Islet precursor cell (in vitro differentiated cells): ENCODE measurements at places on chromosomes 1 and 21.

- DNase-seq = no peak
Observed at GRCh38 chr1:209490013-209490412, 93.5 kb upstream of the CAMK1G start.

- DNase-seq = peak; percentile 57
Observed at GRCh38 chr1:39926343-39926793, 24.7 kb upstream of the MYCL start.

DNA sequence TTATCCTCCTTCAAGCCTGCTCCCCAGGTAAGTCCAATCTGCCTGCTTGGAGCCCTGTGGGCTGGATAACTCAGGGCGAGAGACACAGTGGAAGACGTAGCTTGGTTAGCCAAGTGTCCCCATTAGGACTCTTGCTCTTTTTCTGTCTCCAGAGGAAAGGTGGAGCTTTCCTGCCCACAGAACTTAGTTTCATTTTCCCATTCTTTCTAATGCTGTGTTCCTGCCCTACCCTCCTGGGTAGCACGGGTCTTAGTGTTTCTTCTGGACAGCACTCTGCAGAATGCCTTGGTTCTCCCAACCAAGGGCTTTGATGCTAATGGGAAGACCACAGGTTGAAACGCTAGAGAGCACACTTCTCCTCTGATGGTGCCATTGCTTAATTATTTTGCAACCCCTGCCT lies 92.5 kb upstream of the LRRC8D start:
- DNase-seq = no peak

DNA sequence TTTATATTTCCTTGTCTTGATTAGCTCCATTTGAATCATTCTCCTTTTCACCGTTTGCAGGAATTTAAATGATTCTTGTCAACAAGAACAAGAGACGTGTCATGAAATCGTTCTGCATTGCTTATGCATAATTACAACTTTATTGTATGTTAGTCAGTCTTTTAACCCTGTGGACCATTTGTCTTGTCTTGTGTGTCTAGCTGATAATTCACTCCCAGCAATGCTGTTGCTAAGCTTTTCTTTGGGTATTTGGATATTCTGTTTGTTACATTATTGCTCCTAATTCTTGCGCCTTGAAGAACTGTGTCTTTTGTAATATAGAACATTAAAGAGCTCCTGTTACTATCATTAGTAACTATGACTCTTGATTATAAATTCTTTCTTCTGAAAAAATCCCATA lies 311.9 kb downstream of the RYR2 start:
- no peak for DNase-seq

DNA sequence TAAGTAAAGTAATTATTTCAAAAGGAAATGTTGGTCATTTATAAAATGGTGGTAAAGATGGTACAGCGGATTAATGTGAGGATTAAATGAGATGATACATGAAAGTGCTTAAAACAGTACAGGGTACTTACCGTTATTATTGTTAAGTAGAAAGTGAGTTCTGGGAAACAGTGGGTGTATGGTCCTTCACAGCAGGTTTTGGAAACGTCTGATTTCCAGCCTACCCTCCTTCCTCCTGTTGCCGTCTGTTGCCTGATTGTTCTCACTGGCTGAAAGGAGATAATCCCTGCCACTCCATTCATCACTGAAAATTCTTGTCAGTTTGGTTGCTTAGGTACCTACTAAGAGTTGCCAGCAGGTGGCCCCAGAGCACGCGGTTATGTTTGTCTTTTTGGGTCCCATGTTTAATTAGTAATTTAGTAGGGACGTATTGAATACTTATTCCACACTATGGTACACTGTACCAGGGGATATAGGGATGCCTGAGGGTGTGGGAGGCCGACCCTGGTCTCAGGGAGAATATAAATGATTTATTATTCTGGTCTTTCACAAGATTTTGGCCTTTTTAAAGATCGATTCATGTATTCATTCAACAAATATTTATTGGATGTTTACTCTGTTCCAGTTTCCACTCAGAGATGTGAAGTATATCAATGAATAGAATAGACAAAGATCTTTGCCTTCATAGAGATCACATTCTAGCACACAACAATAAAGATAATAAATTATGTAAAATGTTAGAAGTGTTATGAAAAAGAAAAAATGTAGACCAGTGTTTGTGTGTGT lies 30.8 kb upstream of the RPTN start:
- peak; percentile 70 for DNase-seq

GRCh38 chr1:30446508-30446907 lies 276.9 kb downstream of the MATN1 start:
- peak; percentile 32 for DNase-seq

DNA sequence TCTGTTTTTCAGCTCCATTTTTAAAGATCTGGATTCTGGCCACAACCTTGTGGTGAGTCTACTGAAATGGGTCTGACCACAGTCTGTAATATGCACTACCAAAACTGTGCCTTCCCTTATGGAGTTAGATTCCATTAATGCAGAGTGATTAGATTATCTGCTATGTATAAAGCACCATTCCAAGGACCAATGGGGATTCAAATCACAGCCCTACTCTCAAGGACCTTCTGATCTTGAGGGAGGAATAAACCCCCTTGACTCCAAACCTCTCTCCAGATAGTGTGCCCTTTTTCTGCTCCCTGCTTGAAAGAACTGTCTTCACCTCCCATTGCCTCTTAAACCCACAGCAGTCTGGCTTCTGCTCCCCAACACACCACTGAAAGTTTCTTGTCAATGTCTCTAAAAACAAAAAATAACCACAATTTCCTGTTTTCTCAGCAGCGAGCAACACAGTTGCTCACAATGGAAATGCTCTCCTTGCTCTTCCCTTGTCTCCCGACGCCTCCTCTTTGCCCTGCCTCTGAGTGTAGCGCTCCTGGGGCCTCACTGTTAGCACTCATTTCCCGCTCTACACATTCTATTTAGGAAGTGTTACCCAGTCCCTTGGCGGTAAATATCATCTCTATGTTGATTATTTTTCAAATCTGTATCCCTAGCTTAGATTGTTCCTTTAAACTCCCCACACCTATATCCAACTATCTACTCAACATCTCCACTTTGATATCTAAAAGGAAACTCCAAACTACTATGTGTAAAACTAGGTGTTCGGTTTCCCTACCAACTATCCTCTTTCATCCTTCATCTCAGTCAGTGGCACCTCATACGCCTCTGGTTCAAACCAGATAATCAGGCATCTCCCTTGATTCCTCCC lies 13.6 kb downstream of the PCNX2 start:
- DNase-seq = no peak

- no peak for DNase-seq
Observed at GRCh38 chr21:44926331-44927101, 5.8 kb upstream of the ITGB2 start.
